Aorta (tissue), 5 donors: ENCODE measurements at places on chromosomes 2 and 18. TPM values are rescaled to one million over a fixed set of nuclear protein-coding genes. Genes with fewer than 3 reads are reported as not detected.
A peak's percentile ranks its signal among the peaks of the same experiment; 100 is the strongest.

LINC00305 gene
- total RNA-seq = not detected

NRP2 gene
- total RNA-seq = 41.5 TPM

CDH2 gene
- 10.1 TPM for total RNA-seq

REG1B gene
- 3.8 TPM for total RNA-seq

SLC9A2 gene
- not detected for total RNA-seq

XPO1 gene
- total RNA-seq = 115 TPM

CCDC85A gene
- total RNA-seq = 2.7 TPM

SERPINB12 gene
- total RNA-seq = not detected

SLC35F5 gene
- 82.4 TPM for total RNA-seq

MAP3K19 gene
- total RNA-seq = not detected

TWIST2 gene
- 16.4 TPM for total RNA-seq

KYNU gene
- 6.8 TPM for total RNA-seq

CFC1 gene
- not detected for total RNA-seq

DRC1 gene
- total RNA-seq = 0.51 TPM

SPP2 gene
- total RNA-seq = not detected

GRCh38 chr18:1383465-1383864 lies 478.8 kb downstream of the ADCYAP1 start:
- peak; percentile 63 for DNase-seq

DNA sequence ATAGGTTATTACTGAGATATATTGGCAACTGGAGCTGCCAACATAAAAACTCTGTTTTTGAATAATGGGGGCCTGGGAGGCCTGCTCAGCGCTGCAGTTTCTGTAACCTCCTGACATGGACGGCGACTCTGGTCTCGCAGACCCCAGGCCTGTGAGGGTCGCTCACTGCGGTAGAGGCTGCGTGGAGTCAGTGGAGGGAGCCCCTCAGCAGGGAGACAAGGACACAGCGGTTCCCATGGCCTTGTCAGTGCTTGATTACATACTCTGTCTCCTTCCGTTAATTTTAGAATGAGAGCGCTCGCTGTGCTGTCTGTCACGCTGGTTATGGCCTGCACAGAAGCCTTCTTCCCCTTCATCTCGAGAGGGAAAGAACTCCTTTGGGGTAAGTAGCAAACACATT lies 858 bp downstream of the TPO start:
- DNase-seq = no peak

DNA sequence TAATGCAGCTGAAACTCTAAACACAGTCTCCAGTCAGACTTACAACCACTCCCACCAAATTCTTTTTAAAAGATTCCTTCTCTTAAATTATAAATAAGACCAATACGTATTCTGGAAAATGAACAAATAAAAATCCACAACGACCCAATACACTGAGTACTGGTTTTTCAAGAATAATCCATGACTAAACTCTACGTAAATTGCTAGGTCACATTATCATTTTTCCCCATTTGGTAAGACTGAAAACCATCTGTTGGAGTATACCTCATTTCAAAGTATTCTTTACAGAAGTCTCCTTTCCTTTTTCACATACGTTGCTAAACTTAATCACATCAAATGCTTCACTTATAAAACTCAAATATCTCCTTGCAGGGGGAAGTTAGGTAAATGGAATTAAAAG lies 6.0 kb downstream of the ZNF516 start:
- no peak for DNase-seq

- no peak for DNase-seq
These were observed 2056.8 kb upstream of the CELF4 start for GRCh38 chr18:39622431-39622830.

GRCh38 chr2:47002031-47002430 lies 86.4 kb upstream of the MCFD2 start:
- DNase-seq = no peak

DNA sequence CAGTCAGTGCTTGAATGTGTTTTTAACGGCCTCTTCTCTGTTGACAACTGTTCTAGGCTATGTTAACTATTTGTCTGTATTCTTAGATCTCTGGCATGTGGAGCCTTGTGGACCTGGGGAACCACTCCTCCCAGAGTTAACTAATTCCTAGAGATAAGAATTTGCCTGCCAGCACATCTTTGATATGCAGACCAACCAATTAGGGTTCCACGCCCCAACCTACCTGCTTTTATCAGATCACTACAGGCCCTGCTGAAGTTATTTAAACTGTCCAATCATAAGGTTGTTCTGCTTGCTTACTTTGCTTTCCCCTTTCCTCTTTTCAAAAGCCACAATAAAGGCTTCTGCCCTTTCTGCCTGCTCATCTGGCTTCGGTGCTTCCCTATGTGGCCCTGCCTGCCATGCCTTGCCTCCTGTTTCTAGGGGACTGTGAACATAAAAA lies 8.5 kb upstream of the CYBRD1 start:
- DNase-seq = no peak

- no peak for DNase-seq
These were observed 6.5 kb downstream of the RPIA start for GRCh38 chr2:88698027-88698413.

DNA sequence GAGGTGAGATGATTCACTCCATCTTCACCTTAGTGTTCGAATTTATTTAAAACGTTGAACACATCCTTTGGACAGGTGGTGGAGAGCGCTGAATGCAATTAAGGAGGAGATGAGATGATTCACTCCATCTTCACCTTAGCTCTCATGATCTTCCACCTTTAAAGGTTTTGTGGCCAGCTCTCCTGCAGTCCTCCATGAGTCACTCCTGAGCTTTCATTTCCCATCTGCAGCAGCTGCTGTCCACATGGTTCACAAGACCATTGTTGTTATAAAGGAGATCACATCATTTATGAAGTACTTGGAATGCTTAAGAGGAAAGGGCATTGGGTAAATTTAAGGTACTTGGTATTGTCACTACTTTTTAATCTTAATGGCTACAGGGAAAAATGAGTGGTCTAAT lies 298.5 kb downstream of the PAX3 start:
- no peak for DNase-seq

GRCh38 chr2:222722327-222722946 lies 51.0 kb downstream of the MOGAT1 start:
- DNase-seq = no peak

DNA sequence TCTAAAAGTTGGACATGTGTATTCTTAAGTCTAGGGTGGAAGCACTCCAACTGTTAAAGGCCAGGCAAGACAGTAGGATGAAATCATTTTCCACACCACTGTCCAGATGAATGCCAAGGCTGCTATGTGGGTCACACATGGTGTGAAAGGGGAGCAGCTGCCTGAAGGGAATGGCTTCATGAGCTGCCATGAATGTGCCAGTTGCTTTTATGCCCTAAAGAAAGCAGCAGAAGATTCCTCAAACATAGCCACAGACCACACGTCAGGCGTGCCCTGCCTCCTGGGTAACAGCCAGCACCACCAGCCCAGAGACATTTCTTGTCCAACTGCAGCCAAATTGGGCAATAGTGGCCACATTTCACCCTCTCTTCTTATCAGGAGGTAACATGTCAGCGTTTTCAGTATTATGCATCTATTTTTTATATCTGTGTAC lies 130.2 kb downstream of the MTCL1 start:
- DNase-seq = no peak

GRCh38 chr18:63177919-63178821 lies 141.4 kb downstream of the BCL2 start:
- DNase-seq = no peak

DNA sequence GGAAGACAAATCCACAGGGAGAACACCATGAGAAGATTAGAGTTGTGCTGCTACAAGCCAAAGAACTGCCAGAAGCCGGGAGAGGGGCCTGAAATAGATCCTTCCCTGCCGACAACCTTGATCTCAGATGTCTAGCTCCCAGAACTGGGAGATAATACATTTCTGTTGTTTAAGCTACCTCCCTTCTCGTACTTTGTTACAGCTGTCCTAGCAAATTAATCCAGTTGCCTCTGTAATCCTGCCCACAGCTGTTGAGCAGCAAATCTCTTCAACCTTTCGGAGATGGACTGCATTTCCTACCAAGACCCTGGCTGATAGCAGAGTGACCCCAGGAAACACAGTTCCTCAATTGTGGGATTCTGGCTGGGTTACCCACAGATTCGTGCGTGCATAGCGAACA lies 2.6 kb upstream of the TBC1D8 start:
- no peak for DNase-seq

GRCh38 chr2:46802665-46803546 lies 112.7 kb downstream of the MCFD2 start:
- no peak for DNase-seq

DNA sequence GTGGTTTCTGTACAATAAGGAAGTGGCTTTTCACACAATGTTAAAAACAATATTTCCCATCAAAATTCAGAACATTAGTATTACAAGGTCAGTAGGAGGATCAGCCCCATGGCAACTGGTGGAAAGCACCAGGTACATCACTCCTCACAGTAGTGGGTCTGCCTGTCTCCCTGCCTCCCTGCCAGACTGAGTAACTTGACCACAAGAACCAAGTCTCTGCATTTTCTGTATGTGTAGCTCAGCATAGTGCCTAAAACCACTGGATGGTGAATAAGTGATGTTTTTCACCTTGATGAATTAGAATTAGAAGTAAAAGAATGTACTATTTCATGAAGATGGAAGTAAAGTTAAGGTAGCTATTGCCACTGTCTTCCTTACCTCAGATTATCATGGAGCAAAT lies 4.1 kb upstream of the WDR7 start:
- no peak for DNase-seq

DNA sequence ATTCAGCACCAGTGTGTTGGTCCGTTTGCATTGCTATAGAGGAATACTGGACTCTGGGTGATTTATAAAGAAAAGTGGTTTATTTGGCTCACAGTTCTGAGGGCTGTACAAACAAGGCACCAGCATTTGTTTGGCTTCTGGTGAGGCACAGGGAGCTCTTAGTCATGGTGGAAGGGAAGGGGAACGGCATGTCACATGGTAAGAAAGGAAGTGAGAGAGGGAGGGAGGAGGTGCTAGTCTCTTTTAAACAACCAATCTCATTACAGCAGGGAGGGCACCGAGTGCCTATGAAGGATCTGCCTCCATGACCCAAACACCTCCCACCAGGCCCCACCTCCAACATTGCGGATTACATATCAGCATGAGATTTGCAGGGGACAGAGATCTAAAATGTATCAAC lies 143.9 kb upstream of the DLX2 start:
- DNase-seq = no peak
